ENCODE measurements at places on chromosomes 2 and 18. TPM values are rescaled to one million over a fixed set of nuclear protein-coding genes. Genes with fewer than 3 reads are reported as not detected.
A peak's percentile ranks its signal among the peaks of the same experiment; 100 is the strongest.

DNA sequence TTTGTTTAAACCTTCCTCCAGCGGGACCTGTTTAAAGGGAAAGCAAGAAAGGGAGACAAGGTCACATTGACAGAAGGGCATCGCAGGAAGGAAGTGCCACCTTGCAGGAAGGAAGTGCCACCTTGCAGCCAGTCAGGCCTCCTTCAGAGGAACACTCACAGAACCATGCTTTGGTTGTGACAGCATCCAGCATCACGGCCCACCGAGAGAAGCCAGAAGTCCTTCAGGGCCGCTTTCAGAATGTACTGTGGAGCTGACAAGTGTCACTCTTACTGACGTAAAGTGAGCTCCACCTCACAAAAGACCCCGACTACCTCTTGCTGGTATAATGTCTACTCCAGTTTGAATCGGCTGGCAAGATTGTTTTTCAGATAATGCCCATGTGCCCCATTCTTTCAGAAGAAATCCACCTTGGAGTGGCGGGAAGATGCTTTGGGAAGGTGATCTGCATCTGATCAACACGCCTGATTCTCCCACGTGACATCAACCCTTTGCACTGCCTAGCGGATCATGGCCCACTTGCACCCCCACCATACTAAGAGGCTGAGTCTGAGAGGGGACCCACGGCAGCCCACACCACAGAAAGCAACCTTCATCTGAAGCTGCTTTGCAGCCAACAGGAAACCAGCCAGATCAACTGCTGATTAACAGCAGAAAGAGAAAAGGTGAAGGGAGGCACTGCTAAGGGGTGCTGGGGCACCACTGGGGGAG lies 99.8 kb downstream of the UXS1 start:
- DNase-seq, result no peak

DNA sequence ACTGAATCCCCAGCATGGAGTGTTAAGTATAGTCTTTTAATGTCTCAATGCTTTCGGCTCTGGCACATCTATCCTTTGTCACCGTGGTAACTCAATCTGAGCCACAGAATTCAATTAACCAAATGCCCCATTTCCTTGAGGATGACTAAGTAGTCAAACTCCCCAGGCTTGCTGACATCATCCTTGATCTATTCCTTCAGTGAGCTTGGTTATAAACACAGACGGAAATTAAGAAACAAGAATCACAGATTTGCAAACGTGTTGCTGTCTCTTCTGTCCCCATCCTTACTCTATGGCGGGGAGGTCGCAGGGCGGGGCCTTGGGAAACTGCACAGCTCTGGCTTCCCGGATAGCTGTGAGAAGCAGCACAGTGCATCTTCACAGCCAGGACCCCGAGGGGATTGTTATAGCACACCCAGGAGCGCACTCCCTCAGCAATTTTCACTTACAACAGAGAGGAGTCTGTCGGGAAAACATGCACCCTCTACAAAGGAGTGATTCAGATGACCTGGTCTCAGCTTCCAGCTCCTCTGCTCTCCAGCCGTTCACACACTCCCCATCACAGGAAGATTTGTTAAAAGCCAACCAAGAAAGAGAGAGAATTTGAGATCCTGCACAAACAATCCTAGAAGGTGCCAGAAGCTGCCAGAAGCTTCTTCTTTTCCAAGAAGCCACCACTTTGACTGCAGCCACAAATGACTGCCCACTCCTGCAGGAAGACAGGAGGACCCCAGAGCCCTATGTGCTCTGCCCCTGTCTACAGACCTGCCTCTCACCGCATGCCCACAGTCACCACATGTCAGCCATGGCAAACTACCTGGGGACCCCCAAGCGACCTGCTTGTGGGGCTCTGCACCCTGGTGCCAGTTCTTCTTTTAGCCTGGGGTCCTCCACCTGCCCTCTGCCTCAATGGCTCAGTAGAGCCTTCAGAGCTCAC lies 44.9 kb upstream of the YWHAQ start:
- no peak for DNase-seq

DNA sequence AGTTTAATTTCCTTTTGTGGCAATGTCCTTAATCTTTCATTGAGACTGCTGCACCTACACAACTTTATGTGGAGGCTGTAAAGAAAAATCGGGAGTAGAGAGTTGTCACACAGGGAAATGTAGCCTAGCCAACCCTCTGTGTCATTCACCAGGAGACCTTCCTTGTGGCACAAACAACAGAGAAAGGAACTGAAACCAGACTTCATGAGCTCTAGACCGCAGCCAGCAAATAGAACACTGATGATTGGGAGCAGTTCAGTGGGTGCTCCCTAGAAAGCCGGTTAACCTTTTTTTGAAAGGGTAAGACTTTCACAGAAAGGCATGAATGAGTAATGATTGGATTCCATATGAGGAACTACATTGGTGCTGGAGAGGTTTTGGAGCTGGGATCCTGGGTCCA lies 1752.4 kb upstream of the CELF4 start:
- DNase-seq, result no peak

Gene AMER3
- total RNA-seq, result not detected

Gene AGBL5
- total RNA-seq, result 7.4 TPM

- no peak for DNase-seq
Observed at GRCh38 chr2:71780162-71780561, 326.8 kb downstream of the DYSF start.

GRCh38 chr2:203532957-203533658 lies 2.0 kb downstream of the RAPH1 start:
- peak; percentile 74 for DNase-seq

- DNase-seq, result no peak
Observed at GRCh38 chr2:238587776-238588660, 161.3 kb downstream of the ASB1 start.

- DNase-seq, result no peak
Observed at GRCh38 chr2:174994381-174994780, 10.8 kb downstream of the CHN1 start.

GRCh38 chr2:192437653-192438052 lies 242.9 kb upstream of the TMEFF2 start:
- DNase-seq, result no peak

Gene RFX8
- not detected for total RNA-seq
